ENCODE measurements at places on chromosomes 16 and 17. TPM values are rescaled to one million over a fixed set of nuclear protein-coding genes. Genes with fewer than 3 reads are reported as not detected.
A peak's percentile ranks its signal among the peaks of the same experiment; 100 is the strongest.

DNA sequence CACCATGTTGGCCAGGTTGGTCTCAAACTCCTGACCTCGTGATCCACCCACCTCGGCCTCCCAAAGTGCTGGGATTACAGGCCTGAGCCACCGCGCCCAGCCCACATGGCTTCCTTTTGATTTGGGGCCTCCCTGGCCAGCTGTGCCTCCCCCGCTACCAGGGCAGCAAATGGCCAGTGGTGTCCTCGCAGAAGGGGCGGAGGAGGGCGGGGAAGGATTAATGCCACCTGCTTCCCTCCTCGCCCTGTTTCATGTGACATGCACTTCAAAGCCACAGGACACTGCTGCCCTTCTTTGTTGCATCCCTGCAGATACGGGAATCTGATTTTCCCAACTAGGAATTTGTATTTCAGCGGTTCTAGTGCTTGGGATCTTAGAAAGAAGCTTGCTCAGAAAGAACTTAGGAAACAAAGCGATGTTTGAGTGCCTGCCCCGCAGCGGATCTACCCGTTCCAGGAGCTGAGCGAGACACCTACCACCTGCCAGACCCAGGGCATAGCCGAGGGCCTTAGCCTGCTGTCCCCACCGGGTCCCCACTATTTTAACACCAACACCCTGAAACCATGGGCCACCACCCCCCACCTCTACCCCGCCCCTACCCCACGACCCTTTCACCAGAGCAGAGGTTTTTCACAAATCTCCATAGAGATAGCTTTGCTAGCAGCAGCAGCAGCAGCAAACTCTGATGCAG is 37.7 kb upstream of the CCDC182 start:
- DNase-seq, result no peak

The KRTAP4-4 gene
- total RNA-seq, result not detected

DNA sequence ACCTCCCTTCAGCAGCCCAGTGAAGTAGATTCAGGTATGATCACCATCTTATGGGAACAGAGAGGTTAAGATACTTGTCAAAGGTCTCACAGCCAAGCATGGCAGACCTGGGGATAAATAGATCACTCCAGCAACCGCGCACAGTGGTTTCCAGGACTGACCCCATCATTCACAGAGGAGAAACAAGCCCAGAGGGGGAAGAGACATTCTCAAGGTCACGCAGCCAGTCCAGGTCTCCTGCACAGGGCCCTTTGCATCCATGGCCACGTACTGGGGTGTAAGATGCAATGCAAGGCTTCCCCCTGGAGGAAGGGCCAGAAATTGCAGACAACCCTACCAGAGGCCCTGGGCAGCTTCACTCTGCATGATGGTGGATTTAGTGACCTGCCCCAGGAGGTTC is 19.9 kb downstream of the TLE7 start:
- no peak for DNase-seq

GRCh38 chr16:6439129-6439528 is 893.5 kb upstream of the RBFOX1 start:
- no peak for DNase-seq

GRCh38 chr17:82296511-82297279 is 20.7 kb downstream of the CD7 start:
- DNase-seq, result no peak

DNA sequence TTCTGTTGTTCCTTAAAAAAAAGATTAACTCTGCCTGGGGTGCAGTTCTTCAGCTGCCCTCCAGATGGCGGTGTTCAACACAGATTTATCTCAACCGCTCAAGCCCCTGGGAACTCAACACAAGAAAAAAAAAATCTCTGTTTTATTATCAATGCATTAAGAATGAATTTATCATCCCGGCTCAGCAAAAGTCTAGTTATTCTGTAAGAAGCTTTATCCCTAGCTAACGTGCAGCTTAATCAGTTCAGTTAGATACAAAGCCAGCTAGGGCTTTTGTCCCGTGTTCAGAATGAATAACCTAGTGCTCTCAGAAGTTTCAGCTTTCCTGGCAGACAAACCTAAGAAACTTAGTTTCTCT is 475.9 kb upstream of the CCL2 start:
- no peak for DNase-seq

GRCh38 chr16:51181503-51181811 is 30.4 kb upstream of the SALL1 start:
- no peak for DNase-seq

The CNGB1 gene
- total RNA-seq, result 0.49 TPM

DNA sequence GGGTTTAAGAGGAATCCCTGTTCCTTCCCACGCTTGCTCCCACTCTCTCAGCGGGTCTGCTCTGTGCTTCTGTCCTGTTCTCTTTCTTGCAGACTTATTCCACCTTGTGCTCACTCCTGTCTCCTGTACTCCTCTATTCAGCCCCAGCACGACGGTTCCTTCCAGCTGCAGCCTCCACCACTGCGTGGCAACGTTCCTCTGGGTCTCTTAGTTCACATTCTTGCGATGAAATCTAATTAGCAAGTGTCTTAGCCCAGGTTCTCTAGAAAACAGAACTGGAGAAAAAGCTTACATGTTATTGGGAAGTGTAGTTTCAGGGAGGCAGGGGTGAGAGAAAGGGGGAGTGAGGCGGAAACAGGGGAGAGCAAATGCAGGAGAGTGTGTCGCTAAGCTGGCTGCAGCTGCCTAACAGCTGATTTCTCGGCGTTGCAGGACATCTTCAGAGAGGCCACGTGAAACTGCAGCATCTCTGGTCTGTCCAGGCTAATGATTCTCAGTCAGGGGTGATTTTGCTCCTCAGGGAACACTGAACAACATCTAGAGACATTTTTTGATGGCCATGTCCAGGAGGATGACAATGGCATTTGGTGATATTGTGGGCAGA is 213.2 kb upstream of the NLRP1 start:
- DNase-seq, result no peak

The POLR2C gene
- 48.9 TPM for total RNA-seq

- DNase-seq, result no peak
Measured at GRCh38 chr16:8945626-8946296, 17.9 kb downstream of the USP7 start.

DNA sequence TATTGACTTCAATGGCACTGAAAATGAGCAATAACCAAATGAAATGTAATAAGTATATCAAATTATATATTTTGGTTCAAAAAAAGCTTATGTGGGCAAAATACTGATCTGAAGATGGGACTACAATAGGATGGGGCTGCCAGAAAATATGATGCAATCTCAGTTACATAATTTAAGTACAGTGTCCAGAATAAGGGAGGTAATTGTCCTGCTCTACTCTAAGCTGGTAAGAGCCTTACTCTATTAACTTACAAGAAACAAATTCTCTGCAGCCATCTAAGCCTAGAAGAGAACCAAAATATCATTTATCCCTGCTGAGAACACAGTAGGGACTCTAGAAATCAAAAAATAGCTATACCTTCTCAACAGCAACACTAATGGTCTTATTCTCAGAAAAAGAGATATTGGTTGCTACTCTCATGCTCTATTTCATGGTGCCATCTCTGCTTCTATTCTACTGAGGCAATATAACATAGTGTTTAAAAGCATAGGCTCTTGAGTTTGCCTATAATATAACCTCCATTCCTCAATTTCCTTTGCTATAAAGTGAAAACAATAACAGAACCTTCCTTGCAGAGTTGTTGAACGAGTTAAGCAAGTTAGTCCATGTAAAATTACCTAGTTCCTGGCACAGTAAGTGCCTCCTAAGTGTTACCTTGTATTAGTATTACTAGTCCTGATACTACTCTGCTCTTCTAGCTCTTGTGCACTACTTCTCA is 19.9 kb downstream of the NQO1 start:
- no peak for DNase-seq

DNA sequence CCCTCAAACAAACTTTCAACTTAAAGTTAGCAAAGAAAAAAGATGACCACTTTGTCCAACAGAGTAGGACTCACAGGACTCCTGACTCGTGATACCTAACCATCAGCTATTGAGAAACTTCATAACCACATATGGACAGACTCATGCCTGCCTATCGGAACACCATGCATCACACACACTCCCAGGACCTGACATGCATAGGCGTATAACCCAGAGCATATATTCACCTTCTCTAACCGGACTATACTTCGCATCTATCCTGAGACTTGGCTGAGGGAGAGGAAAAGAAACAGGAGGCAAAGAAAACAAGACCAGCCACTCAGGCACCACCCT is 2.2 kb downstream of the PIP4K2B start:
- no peak for DNase-seq

The PRDM7 gene
- not detected for total RNA-seq

GRCh38 chr16:3846595-3847091 is 33.9 kb downstream of the CREBBP start:
- no peak for DNase-seq

DNA sequence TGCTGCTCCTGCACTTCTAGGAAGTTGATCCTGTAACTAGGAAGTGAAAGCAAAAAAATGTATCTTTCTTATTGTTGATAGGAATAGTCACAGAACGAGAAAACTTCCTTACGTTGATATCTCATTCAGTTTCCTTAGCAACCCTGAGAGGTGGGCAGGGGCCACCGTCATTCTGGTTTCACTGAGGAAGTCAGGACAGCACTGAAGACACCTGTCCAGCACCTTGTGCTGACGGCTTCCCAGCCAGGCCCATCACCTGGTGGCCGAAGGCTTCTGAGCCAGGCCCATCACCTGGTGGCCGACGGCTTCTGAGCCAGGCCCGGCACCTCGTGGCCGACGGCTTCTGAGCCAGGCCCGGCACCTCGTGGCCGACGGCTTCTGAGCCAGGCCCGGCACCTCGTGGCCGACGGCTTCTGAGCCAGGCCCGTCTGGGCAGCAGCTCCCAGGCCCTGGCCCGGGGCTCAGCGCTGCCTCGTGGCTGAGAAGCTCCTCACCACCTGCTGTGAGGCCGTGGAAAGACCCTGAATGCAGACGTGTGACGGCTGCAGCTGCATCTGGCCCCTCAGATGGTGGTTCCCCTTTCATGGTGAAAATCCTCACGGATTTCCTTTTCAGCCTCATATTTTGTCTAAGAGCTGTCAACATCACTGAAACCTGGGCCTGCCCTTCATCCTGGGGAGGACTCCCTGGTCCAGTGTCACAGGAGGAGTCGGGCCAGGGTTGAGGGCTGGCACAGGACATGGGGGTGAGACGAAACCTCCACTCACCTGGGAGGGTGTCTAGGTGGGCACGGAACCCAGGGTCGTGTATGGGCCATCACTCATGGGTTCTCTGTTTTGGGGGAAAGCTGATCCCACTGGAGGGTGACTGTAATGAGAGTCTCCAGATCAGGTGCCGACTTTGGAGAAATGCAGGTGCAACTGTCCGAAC is 33.0 kb upstream of the ZNF750 start:
- DNase-seq, result no peak

GRCh38 chr16:2860826-2861567 is 3.0 kb upstream of the PRSS22 start:
- no peak for DNase-seq

DNA sequence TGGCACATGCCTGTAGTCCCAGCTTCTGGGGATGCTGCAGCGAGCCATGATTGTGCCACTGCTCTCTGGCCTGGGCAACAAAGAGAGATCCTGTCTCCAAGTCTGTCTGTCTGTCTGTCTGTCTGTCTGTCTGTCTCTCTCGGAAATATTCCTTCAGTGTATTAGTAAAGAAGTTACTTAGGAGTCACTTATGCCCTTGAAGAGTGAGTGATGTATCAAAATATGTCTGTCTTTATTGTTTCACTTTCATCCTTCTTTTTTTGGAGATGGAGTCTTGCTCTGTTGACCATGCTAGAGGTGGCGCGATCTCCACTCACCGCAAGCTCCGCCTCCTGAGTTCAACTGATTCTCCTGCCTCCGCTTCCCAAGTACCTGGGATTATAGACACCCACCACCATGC is 410.5 kb downstream of the WWOX start:
- DNase-seq, result no peak

The MPV17L gene
- 7.6 TPM for total RNA-seq

The FOXF1 gene
- 4.9 TPM for total RNA-seq

GRCh38 chr16:11155284-11155806 is 100.7 kb downstream of the SOCS1 start:
- no peak for DNase-seq

The MSRB1 gene
- 46.6 TPM for total RNA-seq

DNA sequence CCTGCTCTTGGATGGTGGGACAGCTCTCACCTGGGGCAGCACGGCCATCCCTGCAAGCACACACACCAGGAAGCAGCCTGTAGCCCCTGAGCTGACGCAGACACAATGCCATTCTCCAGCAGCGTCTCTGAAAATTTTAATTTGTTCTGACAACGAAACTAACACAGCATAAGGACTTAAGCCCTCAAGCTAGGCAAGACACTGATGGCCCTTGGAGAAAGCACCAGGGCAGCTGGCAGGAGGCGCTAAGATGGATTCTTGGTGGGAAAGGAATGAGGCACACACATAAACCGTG is 2.7 kb upstream of the LIMD2 start:
- DNase-seq, result no peak

DNA sequence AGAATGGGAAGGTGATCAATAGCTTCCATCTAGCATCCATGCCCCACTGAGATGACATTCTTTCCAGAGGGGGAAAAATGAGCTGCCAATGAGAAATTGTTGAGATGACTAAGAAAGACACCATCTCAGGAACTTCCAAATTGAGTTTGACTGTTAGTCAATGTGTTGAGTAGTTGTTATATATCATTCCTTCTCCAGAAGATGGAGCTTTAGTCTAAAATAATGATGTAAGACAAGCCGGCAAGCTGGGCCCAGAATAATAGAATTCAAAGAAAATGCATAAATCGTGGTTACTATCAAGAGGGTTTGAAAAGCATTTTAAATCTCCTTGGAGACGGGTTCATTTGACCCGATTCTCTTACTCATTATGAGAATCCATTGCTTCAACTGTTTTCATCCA is 71.0 kb upstream of the ATF7IP2 start:
- no peak for DNase-seq

GRCh38 chr17:81295676-81296381 is 722 bp upstream of the SLC38A10 start:
- DNase-seq, result peak; percentile 74

DNA sequence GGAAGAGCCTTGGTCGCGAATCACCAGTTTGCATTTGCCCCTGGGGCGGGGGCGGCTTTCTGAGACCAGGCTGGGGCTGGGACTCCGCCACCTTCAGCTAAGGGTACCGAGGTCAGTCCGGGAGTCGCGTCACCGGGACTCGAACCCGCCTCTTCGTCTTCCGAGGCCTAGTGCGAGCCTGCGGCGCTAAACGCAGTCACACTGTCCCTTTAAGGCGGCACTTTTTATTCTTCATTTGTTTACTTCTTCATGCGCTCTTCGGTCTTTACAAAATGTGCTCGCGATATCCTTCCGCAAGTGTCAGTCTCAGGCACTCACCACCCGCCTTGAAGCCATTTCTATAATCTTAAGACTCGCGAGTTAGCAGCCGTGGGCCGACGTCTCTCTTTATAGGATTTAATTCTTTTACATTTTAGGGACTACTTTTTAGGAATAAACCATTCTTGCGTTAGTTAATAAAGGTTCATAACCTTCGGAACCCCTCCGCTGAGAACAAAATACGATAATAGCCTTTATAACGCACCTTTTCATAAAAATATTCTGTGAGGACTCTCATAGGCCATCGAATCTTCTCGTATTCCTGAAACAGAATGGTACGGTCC is 593 bp upstream of the HEXIM1 start:
- DNase-seq, result peak; percentile 83
